ENCODE measurements at places on chromosomes 12 and 14.

- no peak for DNase-seq
Measured at GRCh38 chr14:74670726-74671411, 42.0 kb downstream of the AREL1 start.

DNA sequence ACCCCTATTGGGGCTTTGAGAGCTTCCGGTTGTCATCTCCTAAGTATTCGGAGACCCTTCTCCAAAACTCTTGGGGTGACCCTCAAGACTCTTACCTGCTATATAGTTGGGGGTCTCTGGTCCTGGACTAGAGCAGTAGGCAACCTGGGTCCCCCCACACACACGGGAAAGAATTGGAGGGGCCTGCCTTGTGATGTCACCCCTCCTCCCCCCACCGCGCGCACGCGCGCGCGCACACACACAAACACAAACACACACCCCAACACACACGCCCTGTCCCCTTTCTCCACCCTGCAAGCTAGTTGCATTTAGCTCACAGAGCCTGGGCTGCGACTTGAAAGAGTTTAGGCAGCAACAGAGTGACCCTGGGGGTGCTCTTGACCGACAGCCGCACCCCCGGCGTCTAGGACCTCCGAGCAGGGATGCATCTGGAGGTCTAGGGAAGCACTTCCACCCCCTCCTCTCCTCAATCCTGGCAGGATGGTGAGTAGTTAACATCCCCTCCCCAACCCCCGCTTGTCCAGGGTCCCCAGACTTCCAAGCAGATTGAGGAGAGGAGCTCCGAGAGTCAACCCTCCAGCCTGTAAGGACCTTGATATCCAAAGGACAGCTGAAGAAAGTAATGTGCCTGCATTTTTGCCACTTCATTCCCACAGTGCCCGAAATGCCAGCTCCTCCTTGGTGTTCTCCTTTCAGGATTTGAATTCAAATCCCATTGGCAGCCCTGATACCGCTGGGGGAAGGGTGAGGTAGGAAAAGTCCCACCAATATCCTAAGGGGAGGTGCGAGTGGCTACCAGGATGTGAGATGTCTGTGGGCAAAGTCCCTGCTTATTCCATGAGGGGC is 1.4 kb upstream of the DNAJC14 start:
- DNase-seq = peak; percentile 79

GRCh38 chr12:48967991-48968390 is 3.5 kb downstream of the WNT10B start:
- DNase-seq = no peak

GRCh38 chr12:50933459-50934124 is 18.8 kb upstream of the HIGD1C start:
- no peak for DNase-seq

DNA sequence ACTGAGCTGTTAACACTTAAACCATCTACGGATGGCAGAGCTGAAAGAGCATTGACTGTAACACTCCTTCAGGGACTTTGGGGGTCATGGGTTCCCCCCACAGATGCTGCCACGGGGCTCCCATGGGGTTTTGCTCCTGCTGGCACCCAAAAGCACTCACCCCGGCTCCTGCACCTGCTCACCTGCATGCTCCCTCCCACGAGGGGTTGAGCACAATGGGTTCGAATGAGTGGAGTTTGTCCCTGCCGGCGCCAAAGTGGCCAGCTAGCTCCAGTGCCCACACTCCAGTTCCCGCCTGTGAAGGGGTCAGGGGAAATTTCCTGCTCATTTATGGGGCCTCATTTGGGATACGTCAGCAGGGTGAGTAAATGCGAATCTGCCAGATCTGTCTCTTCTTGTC is 40.7 kb downstream of the TNFAIP2 start:
- no peak for DNase-seq

DNA sequence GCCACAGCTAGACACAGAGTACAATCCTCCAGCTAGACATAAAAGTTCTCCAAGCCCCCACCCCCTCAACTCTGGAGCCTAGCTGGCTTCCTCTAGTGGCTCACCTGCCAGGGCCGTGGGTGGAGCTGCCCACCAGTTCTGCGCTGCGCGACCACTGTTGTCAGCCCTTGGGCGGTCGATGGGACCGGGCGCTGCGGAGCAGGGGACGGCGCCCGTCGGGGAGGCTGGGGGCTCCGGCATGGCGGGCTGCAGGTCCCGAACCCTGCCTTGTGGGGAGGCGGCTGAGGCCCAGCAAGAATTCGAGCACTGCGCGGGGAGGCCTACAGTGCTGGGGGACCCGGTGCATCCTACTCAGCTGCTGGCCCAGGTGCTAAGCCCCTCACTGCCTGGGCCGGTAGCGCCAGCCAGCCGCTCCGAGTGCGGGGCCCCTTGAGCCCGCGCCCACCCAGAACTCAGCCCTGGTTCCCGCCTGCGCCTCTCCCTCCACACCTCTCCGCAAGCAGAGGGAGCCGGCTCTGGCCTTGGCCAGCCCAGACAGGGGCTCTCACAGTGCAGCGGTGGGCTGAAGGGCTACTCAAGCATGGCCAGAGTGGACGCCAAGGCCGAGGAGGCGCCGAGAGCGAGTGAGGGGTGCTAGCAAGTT is 51.0 kb downstream of the RTN1 start:
- DNase-seq = no peak

- no peak for DNase-seq
Measured at GRCh38 chr12:54383041-54383609, 1.4 kb downstream of the ZNF385A start.

DNA sequence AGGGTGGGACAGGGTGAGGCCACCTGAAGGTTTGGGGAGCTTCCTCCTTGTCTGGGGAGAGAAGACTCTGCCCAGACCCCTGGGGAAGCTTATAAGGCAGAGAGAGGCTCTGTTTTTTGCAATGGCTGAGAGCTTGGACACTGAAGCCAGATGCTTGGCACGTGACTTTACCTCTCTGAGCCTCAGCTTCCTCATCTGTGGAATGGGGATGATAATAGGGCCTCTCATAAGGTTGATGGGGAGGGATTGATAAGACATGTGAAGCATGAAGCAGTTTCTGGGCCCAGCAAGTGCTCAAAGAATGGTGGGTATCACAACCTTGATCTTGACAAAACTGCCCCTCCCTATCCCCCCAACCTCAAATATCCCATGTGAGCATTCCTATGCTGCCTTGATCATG is 195.4 kb upstream of the LHX5 start:
- DNase-seq = no peak

GRCh38 chr14:85587151-85587711 is 57.3 kb downstream of the FLRT2 start:
- DNase-seq = no peak

GRCh38 chr14:88463318-88463717 is 77.9 kb downstream of the SPATA7 start:
- no peak for DNase-seq

DNA sequence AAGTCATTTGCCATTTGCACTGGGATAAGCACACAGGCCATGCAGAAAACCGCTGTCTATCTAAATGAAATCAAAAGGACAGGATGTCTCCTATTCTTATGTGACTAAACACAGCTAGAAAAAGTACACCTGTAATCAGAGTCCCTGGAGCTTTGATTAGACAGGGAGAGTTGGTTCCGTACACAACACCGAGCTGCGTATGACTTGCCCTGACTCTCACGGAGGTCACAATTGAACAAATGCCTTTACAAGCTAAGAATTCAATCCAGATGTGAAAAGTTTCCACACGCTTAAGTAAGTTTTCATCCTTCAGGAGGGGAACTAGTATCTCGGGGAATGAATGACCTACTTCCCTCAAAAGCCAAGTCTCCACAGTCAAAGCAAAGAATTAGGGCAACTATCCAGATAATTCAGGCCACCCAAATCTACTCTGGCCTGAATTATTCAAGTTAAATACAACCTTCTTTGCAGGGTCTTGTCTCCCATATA is 67.5 kb downstream of the RTN1 start:
- no peak for DNase-seq

DNA sequence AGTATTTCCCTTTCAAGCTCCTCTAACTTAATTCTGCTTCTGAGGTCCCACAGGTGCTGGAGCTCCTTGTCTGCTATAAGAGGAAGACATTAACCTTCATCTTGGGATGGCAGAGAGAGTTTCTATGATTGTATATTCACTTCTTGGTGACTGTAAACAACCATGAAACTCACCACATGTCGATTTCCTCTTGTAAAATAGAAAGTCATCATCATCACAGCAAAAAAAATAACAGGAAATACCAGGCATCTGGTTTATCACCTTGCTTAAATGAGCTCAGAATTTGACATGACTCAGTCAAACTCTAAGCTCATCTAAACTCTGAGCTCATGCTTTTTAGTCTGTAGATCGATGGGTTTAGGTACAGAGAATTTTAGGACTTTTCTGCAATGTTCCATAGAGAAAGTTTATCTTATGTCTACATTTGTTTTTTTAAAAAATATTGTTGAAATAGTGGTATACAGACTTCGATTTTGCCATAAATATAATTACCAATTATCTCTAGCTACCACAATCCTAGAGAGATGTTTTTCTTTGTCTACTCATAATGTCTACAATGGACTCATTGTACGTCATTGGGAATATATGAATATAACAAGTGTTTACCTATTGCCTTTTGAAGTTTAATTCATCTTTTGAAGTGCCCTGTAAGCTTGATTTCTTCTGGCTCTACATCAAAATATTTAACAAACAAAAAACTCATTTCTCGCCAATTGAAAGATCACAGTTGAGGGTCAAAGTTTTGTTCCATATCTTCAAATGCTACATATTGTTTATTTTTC is 58.4 kb downstream of the IGF1 start:
- DNase-seq = no peak

DNA sequence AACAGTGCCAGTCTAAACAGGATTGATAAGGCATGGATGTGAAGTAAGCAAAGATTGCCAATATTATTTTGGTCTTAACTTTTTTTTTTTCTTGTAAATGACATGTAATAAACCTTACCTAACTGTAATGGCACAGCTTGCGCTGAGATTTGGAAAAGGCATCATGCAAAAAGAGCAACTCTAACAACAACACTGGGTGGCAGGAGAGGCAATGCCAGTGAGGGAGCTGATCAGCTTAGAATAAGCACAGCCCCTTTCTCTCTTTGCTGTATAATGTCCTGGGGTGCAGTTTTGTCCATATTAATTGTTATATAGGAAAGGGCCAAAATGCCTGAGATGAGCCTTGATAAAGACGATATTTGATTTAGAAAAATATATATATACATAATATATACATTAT is 1589.7 kb upstream of the FLRT2 start:
- DNase-seq = no peak

GRCh38 chr12:106814714-106815113 is 40.2 kb downstream of the RIC8B start:
- no peak for DNase-seq

GRCh38 chr14:71551291-71551950 is 380.8 kb upstream of the RGS6 start:
- no peak for DNase-seq

DNA sequence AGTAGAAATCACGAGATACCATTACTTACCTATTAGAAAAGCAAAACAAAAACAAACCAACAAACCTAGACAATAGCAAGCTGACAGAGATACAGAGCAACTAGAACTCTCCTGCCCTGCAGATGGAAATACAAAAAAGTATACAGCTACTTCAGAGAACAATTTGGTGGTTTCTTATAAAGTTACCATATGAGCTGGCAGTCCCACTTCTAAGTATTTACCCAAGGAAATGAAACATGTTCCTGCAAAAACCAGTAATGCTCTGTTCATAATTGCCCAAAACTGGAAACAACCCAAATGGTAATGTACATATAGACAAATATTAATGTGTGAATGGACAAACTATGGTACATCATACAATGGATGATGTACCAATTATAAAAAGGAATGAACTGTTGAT is 31.7 kb downstream of the FUT8 start:
- DNase-seq = no peak

DNA sequence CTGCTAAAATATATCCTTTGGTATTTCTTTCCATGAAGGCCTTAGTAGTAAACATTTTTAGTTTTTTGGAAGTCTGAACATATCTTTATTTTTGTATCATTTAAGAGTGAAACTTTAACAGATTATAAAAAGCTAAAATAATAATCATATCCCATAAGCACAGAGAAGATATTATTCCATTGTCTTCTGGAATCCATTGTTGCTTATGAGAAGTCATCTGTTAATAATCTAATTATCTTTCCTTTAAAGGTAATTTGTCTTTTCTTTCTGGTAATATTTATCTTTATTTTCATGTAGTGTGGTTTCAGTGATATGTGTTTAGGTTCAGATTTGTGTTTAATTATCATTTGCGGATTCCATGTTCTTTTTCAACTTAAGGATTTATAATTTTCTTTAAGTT is 261.7 kb downstream of the MSRB3 start:
- no peak for DNase-seq

DNA sequence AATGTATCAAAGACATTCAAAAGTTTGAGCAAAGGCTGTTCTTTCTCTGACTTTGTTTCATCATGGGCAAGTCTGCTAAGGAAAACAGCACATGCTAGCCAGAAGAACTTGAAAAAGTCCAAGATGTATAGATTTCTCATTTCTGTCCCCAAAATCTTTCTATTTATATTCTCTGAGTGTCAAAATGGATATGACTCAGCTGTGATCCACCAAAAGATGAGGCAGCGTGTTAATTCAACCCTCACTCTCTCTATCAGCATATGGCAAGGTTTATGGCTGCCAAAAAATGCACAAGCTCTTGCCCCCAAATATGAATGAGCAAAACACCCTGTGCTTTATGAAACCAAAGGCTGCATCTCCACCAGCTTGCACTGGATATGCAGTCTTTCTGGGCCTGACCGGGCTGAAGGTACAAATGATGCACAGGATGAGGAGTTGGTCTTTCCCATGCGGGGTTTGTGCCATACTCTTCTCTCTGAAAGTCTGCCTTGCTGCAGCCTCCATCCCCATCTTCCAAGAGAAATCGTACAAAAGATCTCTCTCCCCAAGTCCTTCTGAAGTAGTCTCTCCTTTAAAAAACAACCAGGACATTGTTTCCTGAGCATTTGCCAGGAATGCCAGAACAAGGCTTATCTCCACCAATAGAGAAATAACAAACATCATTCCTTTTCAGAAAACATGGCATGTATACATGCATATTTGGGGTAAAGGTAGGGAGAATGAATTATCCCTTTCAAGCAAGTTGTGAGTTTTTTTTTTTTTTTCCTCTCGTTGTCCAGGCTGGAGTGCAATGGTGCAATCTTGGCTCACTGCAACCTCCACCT is 203.4 kb downstream of the TMX1 start:
- no peak for DNase-seq

- no peak for DNase-seq
Measured at GRCh38 chr14:76015668-76016067, 30.1 kb downstream of the IFT43 start.

DNA sequence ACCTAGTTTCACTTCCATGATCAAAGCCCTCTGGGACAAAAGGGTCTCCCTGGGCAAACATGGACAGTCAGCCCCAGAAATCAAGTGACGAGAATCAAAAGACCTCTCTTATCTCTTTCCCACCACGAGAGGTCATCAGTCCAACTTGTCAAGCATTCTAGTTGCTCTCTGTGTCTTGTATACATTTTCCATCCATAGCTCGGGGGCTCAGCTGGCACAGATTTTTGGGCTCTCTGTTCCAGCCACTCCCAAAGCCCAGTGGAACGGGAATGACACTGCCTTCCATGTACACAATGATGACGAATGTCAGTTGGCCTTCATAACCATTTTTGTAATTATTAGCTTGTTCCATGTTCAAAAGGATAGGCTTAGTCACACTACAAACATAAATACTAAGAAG is 29.7 kb downstream of the NOS1 start:
- DNase-seq = no peak

- DNase-seq = no peak
Measured at GRCh38 chr12:117662620-117663395, 301.4 kb upstream of the NOS1 start.

- DNase-seq = peak; percentile 65
Measured at GRCh38 chr12:106246891-106247673, 738 bp downstream of the CKAP4 start.

- DNase-seq = no peak
Measured at GRCh38 chr12:112305951-112306350, 76.3 kb downstream of the HECTD4 start.

GRCh38 chr14:21087294-21088091 is 11.0 kb downstream of the ZNF219 start:
- DNase-seq = no peak
